GM23248 (cell line): ENCODE measurements at places on chromosomes 11 and 22. TPM values are rescaled to one million over a fixed set of nuclear protein-coding genes. Genes with fewer than 3 reads are reported as not detected.
A peak's percentile ranks its signal among the peaks of the same experiment; 100 is the strongest.

Gene STK33
- polyA plus RNA-seq, result not detected in 2 replicates

Gene CSNK1E
- 46.9 and 48.1 TPM in 2 replicates for polyA plus RNA-seq

Gene CLDN5
- polyA plus RNA-seq, result not detected in 2 replicates

Gene SDHAF2
- polyA plus RNA-seq, result 59.5 and 60.6 TPM in 2 replicates

Gene C11orf86
- polyA plus RNA-seq, result not detected in 2 replicates

Gene CFL1
- polyA plus RNA-seq, result 2,650 and 2,758 TPM in 2 replicates

Gene MMP10
- 1.0 and 1.1 TPM in 2 replicates for polyA plus RNA-seq

Gene MS4A8
- not detected in 2 replicates for polyA plus RNA-seq

Gene EIF3F
- 193 and 200 TPM in 2 replicates for polyA plus RNA-seq

- DNase-seq, result no peak
Measured at GRCh38 chr22:24731761-24732160, 42.8 kb downstream of the PIWIL3 start.

- no peak for DNase-seq
Measured at GRCh38 chr22:48630848-48631247, 1196.8 kb downstream of the BRD1 start.

DNA sequence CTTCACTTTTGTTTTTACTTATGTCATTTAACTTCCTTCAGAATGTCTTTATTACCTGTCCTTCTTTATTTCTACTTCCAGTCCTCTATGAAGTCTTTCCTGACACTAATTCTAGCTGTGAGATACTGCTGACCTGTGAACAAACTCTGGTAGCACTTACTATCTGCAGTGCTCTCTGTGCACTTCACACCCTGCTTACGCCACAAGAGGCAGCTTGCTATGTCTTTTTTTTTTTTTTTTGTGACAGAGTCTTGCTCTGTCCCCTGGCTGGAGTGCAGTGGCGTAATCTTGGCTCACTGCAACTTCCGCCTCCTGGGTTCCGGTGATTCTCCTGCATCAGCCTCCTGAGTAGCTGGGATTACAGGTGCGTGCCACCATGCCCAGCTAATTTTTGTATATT lies 10.7 kb downstream of the STIM1 start:
- no peak for DNase-seq

DNA sequence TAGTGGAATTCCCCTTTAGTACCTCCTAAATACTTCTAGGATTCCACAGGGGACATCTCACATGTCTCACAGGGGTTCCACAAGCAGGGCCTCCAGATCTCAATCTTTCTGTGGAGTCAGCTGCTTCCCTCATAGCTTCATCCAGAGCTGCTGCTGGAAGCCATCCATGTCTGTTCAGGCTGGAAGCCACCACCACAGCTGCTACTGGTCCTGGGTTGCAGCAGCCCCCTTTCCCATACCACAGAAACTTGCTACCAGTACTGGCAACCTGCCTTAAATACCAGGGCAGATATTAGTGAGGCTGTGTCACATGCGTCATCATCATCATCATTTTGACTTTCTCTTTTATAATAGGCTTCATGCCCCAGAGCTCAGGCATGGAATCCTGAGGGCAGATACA lies 242.7 kb upstream of the NCAM1 start:
- DNase-seq, result no peak

DNA sequence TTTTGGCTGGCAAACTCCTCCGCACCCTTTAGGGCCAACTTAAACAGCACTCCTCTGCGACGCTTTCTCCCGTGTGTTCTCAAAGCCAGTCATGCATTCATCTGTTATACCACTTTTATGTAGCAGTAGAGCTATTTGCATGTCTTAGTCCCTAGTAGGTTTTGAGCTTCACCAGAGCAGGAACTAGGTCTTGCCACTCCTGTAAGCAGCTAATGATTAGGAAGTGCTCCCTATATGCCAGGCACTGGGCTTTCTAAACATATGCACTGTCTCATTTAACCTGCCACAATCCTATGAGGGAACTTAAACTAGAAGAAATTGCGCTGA lies 180.8 kb downstream of the DBX1 start:
- DNase-seq, result no peak

DNA sequence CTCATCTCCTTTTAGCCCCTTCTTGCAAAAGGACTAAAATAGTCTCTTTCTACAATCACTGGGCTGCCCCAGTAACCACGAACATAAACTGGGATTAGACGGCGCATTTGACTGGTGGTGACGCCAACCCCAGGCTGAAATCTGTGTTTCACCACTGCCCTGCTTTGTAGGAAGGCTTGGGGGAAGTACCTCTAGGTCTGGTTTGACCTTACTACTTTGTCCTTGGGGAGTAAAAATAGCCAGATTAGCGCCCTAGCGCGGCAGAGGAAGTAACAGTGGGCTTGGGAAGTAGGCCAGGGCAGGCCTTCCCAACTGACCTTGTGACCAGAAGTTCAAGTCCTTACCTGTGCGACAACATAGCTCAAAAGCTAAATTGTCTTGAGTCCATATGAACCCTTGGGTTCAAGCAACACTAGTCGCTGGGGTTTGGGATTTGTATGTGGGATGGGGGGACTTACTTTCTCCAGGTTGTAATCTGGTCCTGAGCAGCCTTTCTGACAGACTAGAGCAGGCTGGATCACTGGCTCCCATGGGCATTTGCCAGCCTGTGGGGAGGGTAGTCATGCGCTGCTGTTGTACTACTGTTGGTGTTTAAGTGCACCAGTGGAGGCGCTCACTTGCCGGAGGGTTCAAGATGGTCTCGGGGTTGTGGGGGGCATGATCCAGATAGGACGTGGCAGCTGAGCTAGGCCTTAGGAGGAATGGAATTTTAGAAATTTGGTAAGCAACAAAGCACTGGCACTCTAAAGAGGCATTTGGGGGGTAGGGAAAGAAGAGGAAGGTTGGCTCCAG lies 953 bp upstream of the PACS1 start:
- peak; percentile 85 for DNase-seq

GRCh38 chr11:134581966-134582769 lies 170.1 kb upstream of the B3GAT1 start:
- no peak for DNase-seq

DNA sequence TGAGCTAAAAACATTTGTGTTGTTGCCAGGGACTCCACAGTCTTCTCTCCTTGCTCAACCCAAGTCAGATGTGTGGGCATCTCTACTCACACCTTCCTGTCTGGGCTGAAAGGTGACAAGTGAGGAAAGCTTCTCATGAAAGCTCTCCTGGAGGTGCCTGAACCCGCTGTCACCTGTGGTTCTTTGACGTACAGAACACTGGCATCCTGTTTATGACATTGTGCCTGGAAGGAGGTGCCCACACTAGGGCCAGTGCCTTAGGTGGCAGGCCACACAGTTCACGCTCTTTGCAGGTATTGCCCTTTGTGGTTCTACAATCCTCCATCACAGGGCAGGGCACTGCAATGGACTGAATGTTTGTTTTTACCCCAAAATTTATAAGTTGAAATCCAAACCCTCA lies 108.5 kb downstream of the CD44 start:
- DNase-seq, result no peak

DNA sequence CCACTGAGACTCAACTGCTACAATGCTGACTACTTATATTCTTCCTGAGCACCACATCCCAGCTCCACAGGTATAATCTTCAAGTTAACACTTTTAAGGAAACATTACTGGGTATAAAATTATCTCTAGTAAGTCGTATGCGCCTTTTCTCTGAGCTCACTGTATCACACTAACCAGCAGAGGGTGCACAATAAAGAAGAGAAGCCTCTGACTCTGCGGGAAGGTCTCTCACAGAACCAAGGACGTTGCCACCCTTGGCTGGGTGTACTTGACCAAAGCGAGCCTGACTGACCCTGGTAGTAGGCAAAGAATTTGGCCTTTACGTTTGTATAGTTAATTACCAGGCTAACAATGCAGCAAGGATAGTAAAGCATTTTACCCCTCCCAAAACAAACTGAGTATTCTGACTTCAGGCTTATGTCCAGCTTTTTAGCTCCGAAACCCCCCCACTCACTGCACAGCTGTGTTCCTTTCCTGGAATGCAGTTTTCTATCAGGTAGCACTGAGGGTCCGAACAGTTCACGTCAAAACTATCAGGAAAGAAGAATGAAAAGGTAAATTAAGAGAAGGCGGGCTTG lies at the start of gene BTBD18:
Gene BTBD18 (minus strand): TSS at position 144 of the 578 bp plus-strand sequence. CDS start 631 bp downstream, outside the sequence.
- DNase-seq, result peak; percentile 82

GRCh38 chr11:18254781-18255361 lies 6.4 kb upstream of the SAA2 start:
- no peak for DNase-seq

GRCh38 chr11:69238573-69239351 lies 55.2 kb upstream of the MYEOV start:
- DNase-seq, result no peak

DNA sequence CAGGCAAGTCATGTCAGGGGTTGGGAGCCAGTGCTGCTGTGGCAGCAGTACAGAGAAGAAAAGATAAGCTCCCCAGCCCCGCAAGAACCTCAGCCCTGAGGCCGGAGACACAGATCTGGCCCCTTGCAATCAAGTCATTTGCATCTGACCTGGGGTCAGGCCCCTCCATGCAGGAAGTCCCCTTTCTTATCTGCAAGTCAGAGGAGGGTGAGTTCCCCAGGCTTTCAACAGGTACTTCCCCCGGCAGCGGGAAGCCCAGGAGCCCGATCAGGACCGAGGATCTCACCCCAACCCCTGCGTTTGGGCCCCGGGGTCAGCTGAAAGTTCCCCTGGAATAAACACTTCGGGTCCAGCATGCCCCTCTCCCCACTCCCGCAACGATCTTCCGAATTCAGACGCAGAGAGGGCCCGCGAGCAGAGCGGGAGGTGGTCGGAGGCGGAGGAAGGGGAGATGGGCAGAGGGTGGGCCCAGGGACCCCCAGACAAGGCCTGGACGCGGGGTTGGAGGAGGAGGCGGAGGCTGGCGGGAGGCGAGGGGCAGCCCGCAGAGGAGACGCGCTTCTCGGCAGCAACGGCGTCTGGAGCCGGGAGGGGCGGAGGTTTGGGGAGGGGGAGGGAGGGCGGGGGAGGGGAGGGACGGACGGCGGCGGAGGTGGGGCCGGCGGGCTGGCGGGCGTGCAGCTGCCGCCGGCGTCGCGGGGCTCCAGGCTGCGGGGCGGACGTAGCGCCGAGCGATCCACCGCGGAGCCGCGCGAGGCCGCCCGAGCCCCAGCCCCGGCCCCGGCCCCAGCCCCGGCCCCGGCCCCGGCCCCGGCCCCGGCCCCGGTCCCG lies at the start of gene TSPAN18:
Gene TSPAN18 (plus strand): TSS at position 680 of the 831 bp plus-strand sequence. CDS start 179,455 bp downstream, outside the sequence.
- peak; percentile 32 for DNase-seq

DNA sequence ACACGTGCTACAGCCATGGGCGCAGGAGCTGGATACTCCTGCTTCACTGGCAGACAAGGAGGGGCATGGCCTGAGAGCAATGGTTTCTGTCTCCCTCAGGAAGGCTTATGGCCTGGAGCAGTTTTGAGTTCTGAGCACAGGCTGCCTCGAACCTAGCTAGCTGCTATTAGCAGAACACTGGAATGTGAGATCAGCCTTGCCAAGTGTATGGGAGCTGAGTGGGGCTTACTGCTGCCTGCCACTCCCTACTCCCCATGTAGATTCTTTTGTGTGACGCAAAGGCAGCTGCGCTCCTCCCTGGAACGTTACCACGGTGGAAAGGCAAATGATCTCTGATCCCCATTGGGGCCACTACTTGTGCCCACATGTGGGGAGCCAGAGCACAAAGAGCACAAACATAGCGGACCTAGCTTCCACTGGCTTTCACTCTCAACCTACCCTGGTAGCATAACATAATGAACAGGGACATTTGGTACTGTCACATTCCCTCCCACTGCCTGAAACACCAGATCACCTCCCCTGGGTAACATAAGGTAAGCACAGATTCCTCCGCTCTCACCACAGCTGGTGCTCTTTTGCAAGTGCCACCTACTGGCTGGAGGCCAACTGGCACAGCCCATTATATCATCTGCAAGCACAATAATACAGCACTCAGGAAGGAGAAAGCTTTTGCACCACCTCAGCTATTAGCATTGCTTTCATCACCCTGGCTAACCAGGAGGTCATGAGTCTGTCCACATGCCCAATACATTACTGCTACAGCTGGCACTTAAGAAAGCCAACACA lies 84.6 kb upstream of the GUCY1A2 start:
- DNase-seq, result no peak

DNA sequence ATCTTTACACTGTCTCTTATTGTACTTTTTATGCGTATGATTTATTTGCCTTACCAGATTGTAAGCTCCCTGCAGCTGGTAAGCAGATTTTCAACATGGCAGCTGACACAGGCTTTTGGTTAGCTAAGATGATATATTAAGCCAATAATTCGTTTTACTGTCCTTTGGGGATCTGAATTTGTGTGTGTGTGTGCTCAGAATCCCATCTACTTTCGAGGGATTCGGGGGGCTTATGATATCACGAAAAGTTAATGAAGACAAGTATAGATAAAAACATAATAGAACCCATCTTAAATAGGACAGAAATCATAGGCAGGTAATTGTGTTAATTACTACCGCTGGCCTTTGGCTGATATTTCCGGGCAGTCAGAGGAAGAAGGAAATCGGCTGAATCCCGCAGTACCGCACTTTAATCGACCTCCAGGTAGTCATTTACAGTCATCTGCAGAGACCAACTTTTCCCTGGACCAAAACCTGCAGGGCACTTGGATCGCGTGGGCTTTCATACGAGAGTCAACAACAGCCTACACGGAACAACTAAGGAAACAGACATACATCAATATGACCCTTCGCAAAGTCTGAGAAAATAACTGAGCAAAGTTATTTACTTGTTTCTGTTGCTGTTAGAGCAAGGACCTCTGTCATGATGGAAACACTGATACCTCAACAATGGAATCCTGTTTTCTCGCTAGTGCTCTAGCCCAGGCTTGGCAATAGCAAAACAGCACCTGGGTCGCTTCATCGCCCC lies 802 bp downstream of the KBTBD3 start:
- DNase-seq, result no peak

DNA sequence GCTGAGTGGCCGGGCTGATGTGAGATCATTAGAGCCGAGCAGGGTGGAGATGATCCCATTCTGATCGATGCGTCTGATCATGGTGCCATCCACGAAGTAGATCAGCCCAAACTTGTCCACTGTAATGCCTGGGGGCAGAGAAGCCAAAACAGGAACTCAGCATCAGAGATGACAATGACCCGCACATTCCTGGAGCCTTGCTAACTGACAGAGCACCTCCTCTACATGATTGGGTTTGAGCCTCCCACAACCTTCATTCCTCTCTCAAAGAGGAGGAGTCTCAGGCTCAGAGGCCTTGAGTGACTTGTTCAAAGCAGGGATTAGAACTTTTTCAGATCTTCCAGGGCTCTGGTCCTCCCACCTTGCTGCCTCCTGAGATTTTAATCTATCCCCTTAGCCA lies 133.7 kb upstream of the NARS2 start:
- peak; percentile 4 for DNase-seq

GRCh38 chr11:116641561-116642045 lies 131.2 kb downstream of the BUD13 start:
- peak; percentile 32 for DNase-seq

DNA sequence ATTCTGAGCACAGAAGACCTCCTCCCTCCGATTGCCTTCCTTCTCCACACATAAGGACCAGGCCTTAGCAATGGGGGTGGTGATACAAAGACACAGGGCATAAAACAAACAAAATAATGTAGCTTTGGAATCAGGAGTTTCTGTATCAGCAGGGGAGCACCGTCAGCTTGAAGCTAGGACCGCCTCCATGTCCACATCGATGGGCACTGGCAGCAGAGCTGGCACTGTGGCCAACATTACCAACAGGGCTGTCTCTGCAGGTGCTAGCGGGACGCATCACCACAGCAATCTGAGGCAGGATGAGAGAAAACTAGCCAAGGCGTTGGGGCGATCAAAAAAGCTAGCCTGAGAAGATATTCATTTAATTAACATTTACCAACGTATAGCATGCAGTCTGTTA lies 201.4 kb downstream of the MAML2 start:
- DNase-seq, result no peak

- no peak for DNase-seq
Measured at GRCh38 chr11:6745465-6746015, 26.2 kb downstream of the OR2AG2 start.
